ENCODE measurements at places on chromosomes 11 and 22.

GRCh38 chr11:114251815-114252337 is 44.3 kb upstream of the NNMT start:
- no peak for DNase-seq

DNA sequence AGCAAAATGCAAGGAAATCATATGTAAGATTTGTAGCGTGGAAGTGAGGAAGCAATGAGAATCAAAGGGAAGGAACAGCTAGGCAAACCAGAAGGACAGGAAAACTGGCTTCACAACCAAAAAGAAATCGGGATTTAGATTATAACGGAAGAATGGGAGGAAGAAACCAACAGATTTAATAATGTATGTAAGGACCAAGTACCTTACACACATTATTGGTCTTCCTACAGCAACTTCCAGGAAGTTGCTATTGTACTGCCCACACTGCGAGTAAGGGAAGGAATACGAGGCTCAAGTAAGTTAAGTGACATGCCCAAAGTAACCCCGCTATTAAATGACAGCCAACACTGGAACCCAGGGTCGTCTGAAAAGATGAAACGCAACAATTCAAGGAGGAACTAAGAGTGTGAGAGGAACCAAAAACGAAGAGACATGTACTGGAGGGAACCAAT is 473 bp downstream of the TXN2 start:
- no peak for DNase-seq

DNA sequence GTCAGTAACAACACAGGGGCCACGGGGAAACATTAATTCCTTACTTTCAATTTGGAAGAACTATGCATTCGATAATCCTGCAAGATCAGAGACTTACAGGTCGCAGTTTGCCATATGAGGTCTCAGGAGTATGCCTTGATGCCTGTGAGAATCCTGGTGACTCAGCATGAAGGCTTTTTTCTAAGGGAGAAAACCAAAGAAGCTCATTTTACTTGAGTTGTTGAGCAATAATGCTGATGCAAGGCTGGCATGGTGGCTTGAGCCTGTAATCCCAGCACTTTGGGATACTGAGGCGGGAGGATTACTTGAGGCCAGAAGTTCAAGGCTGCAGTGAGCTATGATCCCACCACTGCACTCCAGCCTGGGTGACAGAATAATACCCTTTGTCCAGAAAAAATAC is 26.6 kb downstream of the ATG16L2 start:
- DNase-seq = no peak

DNA sequence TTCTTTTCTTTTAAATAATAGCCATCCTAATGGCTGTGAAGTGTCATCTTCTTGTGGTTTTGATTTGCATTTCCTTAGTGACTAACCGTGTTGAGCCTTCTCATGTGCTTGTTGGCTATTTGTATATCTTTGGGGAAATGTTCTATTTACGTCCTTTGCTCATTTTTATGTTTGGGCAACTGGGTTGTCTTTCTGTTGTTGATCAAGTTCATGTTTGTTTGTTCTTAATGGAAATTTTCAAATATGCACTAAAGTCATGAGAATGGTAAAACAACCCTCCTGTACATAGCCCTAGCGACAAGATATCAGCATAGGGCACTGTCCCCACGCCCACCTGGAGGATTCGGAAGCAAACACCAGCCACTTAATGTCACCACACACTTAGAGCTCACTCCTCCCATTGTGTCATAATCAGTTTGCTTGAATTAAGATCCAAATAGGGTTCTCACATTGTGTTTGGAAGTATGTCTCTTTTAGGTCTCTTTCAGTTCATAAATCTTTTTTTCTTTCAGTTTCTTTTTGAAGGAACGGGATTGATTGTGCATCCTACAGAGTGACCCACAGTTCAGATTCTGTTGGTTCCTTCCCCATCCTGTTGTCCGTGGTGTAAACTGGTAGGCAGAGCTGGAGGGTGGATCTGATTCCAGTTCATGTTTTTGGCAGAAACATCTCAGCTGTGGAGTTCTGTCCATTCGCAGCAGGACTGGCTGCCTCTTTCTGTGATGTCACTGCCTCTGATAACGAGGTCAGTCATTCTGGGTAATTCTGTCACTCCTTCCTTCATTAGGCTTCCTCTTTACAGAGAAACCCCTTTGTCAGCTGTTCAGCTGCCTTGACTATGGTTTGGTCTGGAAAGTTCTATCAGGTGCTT is 26.4 kb upstream of the ADORA2A start:
- no peak for DNase-seq

DNA sequence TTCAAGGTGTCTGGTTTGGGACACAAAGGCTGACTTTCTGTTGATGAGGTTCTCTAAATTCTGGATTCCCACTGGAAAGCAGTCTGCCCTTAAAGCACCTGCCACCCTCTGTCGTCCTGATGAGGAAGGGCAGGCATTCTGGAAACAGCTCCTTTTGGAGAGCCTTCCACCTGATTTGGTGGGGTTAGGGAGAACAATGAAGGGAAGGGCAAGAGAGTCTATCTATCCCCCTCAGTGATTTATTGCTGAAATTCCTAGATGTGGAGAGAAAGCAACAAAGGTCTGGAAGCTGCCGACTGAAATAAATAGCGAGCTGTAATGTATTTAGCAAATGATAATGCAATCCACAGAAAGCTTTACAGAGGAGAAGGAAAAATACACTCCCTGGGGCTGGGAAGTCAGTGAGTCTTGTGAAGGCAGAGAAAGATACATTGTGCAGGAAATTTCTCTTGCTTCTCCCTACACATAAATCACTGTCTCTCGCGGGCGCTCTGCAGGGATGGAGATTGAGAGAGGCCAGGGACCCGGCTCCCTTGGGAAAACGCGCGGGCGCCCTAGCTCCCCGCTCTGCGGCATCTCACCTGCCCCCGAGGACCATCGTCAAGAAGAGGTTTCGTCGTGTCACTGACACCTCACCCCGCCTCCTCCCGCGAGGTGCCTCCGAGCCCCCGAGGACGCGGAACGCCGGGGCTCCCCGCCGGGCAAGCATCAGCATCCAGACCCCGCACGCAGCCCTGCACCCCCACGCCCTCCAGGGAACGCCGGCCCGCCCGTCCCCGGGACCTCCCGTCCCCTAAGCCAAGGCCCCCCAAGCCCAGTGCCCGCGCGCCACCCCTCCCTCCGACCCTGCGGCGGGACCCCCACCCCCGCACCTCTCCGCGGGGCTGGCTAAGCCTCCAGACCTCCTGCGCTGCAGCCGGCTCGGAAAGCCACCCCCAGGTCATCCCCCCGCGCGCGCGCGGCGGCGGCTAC is 673 bp downstream of the CDON start:
- DNase-seq = peak; percentile 86

GRCh38 chr11:69200331-69201065 is 44.8 kb downstream of the SMIM38 start:
- DNase-seq = no peak

DNA sequence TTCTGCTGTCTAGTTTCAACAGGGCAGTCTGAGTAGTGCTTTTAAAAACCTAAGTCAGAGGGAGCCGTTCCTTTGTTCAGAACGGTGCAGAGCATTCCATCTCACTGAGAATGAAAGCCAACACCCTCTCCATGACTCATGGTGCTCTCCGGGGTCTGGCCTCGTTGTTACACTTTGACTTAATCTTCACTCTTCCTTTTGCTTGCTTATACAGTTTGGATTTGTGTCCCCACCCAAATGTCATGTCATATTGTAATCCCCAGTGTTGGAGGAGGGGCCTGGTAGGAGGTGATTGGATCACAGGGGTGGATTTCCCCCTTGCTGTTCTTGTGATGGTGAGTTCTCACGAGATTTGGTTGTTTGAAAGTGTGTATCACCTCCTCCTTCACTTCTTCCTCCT is 292.2 kb downstream of the ST3GAL4 start:
- DNase-seq = no peak

- DNase-seq = no peak
These were observed 419.4 kb downstream of the DYNC2H1 start for GRCh38 chr11:103528596-103528995.

- DNase-seq = no peak
These were observed 36.1 kb upstream of the SMCO4 start for GRCh38 chr11:93579187-93579751.

DNA sequence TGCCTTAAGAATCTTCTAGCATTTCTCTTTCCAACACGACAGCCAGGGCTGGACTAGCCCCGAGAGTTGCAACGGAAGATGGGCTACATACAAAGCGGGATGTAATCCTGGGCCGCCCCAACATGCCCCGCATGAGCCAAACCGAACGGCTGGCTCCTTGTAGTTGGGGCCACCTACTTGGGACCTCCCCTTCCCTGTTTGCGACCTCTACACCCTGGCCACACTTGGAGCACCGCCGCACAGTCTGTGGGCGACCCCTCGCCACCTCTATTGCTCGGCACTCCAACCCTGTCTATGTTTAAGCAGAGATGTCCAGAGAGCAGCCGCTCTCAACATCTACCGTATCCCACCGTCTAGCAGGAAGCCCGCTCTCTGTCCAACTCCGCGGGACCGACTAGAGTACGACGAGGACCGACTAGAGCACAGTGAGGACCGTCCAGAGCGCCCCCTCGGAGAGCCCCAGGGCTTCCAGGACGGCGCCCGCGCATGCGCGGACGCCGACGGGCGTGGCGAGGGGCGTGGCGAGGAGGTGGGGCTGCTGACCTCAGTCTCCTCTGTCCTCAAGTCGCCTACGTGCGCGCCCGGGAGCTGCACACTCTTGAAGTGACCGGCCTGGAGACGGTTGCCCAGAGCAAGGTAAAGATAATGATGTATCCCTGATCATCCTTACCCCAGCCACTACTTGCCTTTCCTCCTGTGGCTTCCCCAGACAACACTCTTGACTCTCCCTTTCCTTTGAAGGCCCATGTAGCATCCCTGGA is 32.3 kb downstream of the NEAT1 start:
- DNase-seq = peak; percentile 97

DNA sequence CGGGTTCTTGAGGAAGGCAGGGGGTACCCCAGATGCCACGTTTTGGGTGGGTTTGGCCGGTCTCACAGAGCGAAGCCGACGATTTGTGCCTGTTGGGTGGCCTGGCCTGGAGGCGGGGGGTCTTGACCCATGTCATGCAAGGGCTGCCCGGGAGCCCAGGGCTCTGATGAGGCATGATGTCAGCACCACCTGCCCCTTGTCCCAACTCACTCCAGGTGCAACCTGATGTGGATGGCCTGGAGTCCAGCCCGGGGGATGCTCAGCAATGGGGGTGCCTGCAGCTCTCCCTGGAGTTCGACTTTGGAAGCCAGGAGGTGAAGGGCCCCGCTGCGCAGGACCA is 851 bp downstream of the SYT8 start:
- no peak for DNase-seq

GRCh38 chr11:119743006-119743405 is 14.0 kb upstream of the NECTIN1 start:
- DNase-seq = no peak

DNA sequence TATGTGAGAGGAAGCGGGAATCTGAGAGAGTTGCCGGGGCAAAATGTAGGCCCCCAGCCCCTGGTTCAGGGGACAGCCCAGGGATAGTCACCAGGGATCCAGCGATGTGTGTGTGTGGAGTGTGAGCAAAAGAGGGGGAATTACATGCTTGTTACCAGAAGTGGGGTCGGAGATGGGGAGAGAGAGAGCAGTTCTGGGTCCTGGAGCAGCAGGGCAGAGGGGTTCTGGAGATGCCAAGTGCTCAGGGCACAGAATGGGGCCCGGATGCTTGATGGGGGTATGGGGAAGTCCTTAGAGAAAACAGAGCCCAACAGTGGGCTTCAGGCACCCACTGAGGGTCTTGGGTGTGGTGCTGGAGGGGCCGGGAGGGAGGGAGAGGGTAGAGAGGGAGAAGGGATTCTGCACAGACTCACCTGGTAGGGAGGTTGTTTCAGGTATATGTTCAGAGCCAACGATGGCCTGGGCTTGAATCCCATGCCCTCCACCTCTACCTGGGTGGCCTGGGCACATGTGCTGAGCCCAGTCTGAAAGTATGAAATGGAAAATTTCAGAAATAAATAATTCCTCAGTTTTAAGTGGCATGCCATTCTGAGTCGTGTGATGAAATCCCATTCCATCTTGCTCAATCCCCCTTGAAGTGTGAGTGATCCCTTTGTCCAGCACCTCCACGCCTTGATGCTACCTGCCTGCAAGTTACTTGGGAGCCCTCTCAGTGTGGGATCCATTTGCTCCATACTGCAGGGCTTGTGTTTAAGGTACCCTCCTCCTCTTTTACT is 12.4 kb downstream of the SMIM38 start:
- no peak for DNase-seq

GRCh38 chr11:35304900-35305460 is 114.4 kb downstream of the SLC1A2 start:
- DNase-seq = no peak

DNA sequence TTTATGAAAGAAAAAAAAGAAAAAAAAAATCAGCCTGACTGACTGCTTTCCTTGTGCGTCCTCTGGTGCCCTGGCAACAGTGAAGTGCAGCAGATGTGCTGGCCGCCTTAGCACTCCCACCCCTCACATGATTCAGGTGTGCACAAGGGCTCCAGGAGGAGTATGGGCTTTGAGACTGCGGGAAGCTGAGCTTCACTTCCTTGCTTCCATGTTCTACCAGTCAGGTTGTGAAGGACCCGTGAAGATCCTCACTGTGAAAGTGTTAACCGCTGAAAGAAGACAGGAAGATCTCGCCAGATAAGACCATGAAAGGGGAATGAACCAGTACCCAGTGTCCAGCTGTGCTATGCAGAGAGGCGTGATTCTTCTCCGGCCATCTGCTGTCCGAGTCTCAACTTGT is 48.2 kb downstream of the HIRA start:
- no peak for DNase-seq

DNA sequence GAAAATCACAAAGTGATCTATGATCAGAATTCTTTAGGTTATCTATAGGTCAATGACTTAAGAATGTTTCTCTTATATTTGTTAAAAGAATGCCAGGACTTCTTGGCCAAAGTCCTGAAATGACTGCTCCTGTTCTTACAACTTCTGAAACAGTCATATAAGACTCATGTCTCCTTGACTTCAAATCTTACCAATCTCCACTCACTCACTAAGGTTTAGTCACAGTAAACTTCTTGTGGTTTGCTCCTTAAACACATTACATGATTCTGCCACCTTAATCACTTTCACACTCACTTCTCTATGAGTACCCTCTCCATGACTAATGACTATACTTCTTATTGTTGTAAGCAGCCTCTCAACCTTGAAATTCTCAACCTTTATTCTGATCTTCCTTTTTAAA is 648.7 kb upstream of the CCDC179 start:
- DNase-seq = no peak

GRCh38 chr11:64585150-64585549 is 5.9 kb upstream of the SLC22A12 start:
- DNase-seq = no peak

DNA sequence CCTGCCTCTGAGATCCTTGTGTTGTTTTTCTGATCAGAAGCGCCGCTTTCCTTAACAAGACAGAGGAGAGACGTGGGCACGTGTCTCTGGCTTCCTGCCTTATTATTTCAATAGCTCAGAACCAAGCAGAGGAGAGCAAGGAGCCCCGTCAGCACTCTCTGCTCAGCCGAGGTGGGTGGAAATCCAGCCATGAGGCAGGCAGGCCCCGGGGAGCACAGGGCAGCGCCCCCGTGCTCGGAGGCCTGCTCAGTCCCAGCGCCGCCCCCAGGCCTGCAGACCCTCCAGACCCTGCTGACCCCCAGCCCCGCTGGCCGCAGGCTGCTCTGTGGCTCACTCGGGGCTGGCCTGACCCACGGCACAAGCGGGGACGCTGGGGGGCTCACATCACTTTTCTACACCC is 162.8 kb downstream of the BRD1 start:
- DNase-seq = no peak

Measured in T47D (cell line).